ENCODE measurements at places on chromosomes 1 and 21. TPM values are rescaled to one million over a fixed set of nuclear protein-coding genes. Genes with fewer than 3 reads are reported as not detected.

KCNA3 gene
- 3.1 TPM for total RNA-seq

SERPINC1 gene
- 0.61 TPM for total RNA-seq

PROK1 gene
- total RNA-seq: not detected

GRCh38 chr1:2983319-2983705 lies 38.0 kb upstream of the ACTRT2 start:
- no peak for DNase-seq

DNA sequence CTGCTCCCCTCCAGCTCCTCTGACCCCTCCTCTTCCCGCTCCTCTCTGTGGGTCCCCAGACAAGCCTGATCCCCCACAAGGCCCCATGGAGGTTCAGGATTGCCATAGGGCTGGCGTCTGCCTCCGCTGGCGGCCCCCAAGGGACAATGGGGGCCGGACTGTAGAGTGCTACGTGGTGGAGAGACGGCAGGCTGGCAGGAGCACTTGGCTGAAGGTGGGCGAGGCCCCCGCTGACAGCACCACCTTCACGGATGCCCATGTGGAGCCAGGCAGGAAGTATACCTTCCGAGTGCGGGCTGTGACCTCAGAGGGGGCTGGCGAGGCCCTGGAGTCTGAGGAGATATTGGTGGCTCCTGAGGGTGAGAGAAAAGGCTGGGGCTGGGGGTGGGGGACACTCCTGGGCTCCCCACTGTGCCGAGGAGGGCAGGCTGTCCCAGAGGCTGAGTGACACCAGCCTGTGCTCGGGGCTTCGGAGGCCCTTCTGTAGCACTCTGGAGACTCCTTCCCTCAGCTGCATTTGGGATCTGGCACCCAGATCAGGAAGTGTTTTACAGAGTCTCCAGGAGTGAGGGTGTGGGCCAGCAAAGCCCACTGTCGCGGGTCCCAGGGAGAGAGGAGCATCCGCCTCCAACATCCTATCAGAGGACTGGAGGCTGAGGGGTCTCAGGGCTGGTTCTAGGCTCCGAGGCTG lies 25.9 kb downstream of the IGFN1 start:
- no peak for DNase-seq

DNA sequence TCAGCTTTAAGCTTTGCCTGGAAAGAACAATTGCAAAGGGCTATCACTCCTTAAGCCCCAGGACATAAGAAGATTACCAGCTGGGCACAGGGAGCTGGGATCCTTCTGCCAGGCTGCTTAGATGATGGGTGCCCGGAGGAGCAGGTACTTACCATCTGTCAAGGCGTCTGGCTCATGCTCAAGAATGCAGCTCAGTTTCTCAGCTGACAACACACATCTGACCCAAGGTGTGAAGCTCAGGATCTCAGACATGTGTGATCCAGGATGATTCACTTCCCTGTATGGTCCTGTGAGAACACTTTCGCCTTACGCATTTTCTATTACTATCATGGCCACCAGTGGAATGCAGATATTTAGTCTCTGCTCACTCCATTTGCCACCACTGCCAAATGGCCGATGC lies 14.7 kb upstream of the DISC1 start:
- no peak for DNase-seq

LAX1 gene
- 11.6 TPM for total RNA-seq

A3GALT2 gene
- total RNA-seq: not detected

HPCAL4 gene
- total RNA-seq: 0.16 TPM

DNA sequence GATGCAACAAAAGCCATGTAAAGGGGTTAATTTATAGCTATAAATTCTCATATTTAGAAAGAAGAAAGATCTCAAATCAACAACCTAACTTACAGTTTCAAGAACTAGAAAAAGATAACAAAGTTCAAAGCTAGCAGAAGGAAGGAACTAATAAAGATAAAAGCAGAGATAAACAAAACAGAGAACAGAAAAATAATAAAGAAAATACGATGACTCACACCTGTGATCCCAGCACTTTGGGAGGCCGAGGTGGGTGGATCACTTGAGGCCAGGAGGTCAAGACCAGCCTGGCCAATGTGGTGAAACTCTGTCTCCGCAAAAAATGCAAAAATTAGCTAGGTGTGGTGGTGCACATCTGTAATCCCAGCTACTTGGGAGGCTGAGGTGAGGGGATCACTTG lies 12.4 kb upstream of the TMEM183A start:
- DNase-seq: no peak
